Stimulated activated CD8-positive, alpha-beta memory T cell treated with anti-CD3 and anti-CD28 coated beads, Interleukin-7, amount 100 ng/mL, for 1 hour (primary cell): ENCODE measurements at places on chromosomes 3 and 15.

- DNase-seq, result no peak
Measured at GRCh38 chr3:106985721-106986120, 391.5 kb upstream of the CCDC54 start.

DNA sequence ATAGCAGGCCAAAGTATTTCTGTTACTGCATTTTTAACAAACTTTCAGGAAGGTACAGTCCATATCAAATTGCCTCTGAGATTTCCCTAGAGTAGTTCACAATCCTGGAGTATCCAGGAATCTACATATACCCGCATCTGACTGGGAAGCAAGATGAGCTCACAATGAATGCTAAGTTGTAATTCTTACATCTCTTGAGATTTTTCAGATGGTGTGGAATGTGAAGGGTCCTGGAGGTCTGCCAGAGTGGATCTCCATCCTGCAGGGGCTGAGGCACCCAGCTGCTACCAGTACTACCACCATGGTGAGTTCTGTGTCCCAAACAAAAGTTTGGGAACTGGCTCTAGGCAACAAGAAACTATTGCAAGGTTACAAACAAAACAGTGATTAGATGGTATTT, 156.7 kb upstream of the CCDC54 start:
- DNase-seq, result no peak

DNA sequence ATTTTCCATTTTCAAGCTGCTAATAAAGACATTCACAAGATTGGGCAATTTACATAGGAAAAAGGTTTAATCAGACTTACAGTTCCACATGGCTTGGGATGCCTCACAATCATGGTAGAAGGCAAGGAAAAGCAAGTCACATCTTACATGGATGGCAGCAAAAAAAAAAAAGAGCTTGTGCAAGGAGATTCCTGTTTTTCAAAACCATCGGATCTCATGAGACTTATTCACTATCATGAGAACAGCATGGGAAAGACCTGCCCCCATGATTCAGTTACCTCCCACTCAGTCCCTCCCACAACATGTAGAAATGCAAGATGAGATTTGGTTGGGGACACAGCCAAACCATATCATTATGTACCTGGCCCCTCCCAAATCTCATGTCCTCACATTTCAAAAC, 202.0 kb downstream of the FNDC3B start:
- no peak for DNase-seq

DNA sequence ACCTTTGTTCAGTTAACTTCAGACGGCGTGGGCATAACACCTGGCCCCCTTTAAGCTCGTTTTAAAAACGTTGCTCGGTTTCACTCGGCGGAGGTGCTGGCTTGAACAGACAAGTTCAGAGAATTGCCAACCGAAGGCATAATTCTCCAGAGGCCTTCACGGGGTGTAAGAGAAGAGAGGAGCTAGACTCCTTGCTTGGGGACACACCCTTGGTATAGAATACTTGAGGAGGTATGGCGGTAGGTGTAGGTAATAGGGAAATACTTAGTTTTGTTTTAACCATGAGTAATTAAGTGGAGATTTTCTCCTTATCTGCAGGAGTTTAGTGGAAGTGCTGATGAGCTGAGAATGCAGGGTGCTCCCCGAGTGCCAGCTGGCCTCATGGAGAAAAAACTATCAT, 921 bp downstream of the FBXL2 start:
- no peak for DNase-seq

GRCh38 chr15:38904298-38904697, 339.7 kb upstream of the RASGRP1 start:
- DNase-seq, result no peak

DNA sequence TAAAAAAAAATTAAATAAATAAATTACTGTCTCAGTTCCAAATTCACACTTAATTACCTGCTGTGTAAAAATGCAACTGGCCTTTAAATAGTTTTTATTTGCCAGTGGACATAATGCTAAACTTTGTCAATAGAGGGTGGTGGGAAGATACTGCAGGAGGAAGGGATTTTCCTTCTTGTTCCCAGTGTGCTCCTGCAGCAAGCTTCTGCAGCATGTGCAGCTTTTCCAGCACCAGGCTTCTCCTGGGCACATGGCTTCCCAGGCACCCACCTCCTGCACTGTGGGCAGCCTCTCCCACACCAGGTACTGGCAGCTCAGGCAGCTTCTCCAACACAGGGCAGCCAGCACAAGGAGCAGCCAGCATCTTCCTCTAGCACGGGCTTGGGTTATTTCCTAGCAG, 29.6 kb upstream of the BBX start:
- DNase-seq, result no peak

- DNase-seq, result no peak
Measured at GRCh38 chr3:87052499-87053260, 61.7 kb upstream of the VGLL3 start.
